ENCODE measurements at places on chromosomes 12 and 14. TPM values are rescaled to one million over a fixed set of nuclear protein-coding genes. Genes with fewer than 3 reads are reported as not detected.

DNA sequence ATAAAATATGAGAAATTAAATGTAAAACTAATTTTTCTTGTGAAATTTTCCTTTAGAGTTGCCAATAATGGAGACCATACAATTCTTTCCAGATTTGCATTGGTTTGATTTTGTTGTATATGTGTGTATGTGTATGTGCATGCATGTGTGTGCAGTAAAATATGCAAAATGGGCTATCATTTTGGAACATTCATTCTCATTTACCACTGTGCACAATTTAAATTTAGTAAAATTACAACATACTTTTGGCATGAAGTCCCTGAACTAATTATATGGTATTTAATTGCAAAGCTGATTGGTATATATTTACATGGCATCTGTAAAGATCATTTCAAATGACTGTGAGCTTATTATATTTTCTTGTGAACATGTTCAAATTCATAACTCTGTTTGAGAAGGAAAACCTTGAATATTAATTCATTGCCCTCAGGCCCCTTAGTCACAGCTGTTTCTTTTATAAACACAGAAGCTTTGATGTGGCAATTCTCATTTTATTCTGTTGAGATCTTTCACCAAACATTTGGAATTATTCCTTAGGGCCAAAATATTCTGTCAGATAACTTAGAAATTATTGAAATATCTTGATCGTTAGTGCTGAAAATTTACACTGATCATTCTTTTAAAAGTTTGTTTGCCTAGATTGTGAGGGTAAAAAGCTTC is 17.6 kb downstream of the KERA start:
- DNase-seq, result no peak

DNA sequence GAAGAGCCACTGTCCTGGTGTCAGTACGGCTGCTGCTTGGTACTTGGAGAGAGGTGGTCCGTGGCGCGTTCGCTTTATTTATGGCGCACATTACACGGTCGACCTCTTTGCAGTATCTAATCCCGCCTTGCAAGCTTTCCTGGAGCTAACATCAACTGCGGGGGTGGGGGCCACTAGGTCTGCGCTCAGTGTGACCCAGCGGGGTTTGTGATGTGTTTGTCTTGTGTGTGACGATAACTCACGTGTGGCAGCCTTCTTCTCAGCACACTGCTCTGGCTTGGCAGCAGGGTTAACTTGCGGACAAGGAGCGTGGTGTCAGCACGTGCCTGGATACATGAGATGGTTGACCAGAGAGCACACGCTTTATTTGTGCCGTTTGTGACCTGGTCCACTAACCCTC is 122.2 kb upstream of the RTL1 start:
- no peak for DNase-seq

DNA sequence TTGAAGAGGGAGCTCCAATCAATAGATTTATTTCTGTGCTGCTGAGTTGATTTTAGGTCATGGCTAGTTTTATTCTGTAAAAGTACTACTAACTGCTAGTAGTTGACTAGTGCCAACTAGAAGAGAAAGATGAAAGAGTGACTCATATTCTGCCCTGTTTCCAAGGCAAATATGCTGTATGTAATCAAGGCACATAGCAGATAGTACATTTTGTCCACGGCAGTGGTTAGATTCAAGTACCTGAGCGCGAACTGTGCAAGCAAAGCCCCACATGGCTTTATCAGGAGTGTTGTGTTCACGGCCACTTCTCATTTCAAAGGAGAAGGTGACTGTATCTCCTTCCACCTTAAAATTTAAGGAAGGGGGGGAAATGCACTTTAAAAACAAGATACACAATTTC is 126.8 kb downstream of the TRAFD1 start:
- DNase-seq, result peak; percentile 83

LRRC74A gene
- total RNA-seq, result not detected

DNA sequence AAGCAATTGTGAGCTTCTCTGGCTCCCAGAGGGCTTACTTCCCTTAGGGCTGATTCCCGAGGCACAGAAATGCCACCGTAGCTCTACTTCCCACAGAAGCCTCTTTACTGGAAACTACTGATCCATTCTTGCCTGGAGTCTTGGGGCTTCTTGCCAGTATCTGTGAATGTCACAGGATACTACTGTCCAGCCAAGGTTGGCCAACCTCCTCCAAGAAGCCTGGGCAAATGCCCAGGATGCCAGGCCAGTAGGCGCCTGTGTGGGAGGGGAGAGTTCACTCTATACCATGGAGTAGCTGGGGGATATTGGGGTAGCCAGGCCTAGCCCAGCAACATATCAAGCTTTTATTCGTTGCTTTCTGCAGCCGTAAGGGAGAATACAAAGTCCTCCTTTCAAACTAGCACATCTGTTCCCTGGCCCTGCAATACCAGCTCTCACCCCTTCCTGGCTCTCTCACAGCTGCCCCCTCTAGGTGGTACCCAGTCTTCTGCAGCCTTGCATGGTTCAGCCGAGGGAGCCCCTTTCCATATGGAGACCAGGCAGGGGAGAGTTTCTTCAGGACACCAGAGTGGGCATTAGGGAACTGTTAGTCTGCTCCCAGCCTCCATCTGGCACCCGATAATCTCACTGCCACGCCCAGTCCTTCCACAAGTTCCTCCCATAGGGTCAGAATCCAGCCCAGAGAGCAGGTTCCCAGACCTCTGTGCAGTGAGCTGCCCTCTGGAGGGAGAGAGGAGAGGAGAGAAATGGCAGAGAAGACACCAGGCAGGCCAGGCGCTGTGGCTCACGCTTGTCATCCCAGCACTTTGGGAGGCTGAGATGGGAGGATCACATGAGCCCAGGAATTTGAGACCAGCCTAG is 24.3 kb upstream of the PLEK2 start:
- no peak for DNase-seq

DNA sequence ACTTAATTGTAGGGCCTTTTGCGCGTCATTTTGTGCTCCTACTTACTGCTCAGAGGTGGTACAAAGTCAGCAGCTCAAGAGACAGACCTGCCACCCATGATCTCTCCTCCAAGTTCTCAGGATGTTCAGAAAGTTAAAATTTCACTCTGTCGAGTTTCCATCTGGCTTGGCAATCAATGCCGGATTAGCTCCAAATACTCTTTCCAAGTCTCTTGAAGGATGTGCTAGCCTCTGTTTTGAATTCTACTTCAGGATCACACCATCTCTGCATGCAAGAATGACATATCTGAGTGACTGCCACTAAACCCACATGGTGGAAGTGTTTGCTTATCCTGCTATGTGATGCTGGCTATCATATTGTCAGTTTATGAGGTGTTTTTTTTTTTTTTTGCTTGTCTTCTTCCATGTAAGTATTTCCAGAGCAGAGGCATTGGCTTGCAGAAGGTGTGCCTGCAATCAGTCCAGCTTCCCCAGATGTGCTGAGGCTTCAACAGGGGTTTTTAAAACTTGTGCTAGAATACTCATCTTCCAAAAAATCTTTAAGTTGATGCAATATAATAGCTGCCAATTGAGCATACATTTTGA is 125.6 kb downstream of the RGS6 start:
- DNase-seq, result no peak

- DNase-seq, result peak; percentile 37
Observed at GRCh38 chr14:23177181-23177580, 6.3 kb downstream of the SLC7A8 start.

- DNase-seq, result no peak
Observed at GRCh38 chr12:69828897-69829296, 3.9 kb downstream of the MYRFL start.

- DNase-seq, result no peak
Observed at GRCh38 chr12:113044516-113044915, 12.0 kb upstream of the DTX1 start.

PIWIL1 gene
- total RNA-seq, result not detected

DNA sequence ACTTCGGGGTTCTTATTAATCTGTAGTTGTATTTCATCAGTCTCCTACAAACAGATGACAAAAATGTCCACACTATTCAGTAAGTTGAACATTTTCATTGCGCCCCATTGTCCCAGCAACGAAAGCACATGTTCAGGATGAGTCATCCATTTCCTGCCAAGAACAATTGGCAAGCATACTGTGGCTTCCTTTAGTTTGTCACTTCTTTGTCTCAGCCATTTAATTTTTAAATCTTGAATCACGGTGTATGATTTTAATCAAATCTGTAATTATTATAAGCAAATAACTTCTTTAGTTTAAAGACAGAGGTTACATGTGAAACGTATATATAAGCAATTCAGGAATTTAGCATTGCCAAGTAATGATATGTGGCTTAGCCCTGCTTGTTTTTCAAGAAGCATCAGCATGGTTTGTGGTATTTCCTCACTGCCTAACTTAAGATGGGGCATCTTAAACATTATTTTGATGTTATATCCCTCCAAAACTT is 211.3 kb upstream of the KRR1 start:
- DNase-seq, result peak; percentile 46

DNA sequence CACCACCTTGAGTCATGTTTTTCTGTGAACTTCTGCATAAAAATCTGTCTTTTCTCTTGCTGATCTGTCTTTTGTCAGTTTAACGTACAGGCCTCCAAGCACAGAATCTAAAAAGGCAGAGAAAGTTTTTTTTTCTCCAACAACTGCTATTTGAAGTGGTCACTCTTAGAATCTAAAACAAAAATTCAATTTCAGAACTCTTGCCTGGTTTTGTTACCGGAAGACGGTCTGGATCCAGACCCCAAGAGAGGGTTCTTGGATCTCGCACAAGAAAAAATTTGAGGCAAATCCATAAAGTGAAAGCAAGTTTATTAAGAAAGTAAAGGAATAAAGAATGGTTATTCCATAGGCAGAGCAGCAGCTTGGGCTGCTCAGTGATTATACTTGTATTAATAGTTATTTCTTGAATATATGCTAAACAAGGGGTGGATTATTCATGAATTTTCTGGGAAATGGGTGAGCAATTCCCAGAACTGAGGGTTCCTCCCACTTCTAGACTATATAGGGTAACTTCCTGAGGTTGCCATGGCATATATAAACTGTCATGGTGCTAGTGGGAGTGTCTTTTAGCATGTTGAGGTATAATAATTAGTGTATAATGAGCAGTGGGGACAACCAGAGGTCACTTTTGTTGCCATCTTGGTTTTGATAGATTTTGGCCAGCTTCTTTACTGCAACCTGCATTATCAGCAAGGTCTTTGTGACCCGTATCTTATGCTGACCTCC is 150.0 kb upstream of the PLEKHA5 start:
- DNase-seq, result no peak

DNA sequence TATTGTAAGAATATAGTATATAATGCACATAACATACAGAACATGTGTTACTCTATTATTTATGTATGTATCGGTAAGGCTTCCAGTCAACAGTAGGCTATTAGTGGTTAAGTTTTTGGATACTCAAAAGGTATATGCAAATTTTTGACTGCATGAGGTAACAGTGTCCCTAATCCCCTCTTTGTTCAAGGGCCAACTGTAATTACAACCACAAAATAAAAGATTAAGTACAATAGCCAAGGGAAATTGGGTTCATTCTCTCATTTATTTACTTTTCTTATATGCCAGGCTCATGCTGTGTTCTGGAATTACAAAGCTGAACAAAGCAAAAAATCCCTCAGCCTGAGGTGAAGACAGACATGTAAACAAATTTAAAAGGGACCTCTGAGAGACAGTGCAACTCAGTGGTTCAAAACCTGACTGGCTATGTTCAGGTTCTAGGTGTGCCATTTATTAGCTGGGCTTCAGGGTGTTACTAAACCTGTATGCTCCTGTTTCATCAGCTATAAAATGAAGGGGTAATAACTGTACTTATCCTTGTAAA is 43.4 kb upstream of the TSPAN8 start:
- DNase-seq, result no peak

CLMN gene
- total RNA-seq, result 15.7 TPM

LIN52 gene
- 9.6 TPM for total RNA-seq

DNA sequence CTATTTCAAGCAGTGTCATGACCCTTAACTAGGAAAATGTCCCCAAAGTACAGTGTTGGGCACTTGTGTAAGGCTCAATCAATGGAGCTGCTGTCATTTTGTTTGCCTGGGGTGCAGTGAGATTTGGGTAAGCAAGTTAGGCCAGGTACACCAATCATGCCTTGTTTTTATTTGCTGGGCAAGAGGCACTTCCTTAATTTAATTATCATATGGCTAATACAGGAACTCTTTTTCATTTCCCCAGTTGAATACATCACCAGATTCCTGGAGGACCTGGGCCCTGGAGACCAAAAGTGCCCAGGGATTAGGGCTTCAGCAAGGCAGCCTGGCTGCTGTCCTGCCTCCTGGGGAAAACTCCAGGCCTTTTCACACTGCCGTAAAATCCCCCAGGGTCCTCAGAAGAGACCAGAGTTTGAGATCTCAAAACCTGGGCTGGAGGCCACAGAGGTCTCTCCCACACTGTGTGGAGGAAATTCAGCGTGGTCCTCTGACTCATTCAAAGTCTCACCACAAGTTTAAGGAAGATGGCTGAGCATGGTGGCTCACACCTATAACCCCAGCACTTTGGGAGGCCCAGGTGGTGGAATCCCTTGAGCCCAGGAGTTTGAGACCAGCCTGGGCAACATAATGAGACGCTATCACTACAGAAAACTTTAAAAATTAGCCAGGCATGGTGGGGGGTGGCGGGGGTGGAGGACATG is 28.4 kb upstream of the FOXN3 start:
- no peak for DNase-seq

DNA sequence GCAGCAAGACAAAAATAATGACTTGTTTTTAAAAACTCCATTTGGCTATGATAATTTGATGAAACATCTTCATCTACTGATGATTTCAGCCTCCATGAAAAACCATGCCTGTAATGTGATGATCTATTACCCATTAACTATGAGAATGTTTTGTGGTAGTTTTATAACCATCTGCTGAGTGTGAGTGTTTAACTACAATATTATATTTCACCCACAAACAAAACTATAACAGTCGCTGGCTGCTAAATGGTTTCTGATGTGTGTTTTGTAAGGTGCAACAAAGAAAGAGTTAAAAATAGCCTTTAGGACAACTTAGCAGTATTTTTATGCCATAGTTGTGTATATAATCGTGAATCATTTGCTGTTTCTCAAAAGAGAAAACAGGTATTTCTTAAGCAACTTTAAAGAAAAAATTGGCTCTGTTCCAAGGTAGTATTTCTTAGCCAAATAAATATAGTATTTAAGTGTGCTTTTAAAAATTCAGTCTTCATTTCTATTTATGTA is 4.9 kb downstream of the PTHLH start:
- DNase-seq, result no peak

- DNase-seq, result no peak
Observed at GRCh38 chr14:89736881-89737280, 217.6 kb downstream of the EFCAB11 start.

- DNase-seq, result no peak
Observed at GRCh38 chr14:100790502-100791347, 35.2 kb upstream of the MEG3 start.

DNA sequence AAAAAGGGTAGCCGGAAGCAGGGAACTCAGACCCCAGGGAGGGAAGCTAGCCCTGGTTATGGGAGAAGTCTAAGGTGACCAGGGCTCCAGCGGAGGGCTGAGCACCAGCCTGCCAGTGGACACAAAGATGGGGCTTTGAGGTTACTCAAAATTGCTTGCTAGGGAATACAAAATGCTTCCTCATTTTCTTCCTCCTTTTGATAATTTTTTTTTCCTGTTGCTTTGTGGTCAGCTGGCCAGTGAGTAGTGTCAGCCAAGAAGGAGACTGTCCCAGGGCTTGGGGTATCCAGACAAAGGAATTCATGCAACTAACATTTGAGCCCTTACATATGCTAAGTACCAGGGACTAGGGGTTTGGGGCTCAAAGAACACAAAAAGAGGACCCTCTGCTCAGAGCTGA is 206.2 kb downstream of the PPM1H start:
- no peak for DNase-seq

Data from upper lobe of left lung (tissue), 6 donors.